ENCODE measurements at places on chromosomes 6 and 20.

DNA sequence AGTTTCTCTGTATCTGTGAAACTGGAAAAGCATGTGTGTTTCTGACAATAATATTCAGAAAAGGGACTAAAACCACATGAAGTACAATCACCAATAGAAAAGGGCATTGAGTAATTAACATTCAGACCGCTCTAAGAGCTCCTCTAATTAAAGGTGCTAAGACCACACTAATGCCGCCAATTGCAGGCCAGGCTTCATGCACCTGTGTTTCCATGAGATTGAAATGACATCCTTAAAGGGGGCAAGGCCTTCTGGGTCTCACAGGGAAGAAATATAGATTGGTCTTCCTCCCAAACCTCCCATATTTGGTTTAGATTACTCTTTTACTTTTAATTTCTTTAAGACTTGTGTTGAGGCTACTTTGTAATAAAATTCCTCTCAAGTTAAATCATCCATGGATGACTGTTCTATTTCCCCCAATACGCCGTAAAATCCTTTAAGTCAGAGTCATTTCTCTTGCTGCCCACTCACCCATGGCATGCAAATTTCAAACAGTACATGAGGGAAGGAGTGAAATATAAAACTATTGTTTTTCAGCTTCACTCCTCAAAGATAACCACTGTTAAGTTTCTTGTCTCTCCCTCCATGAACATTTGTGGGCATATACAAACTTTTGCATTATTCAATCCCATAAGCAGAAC, 110.6 kb downstream of the UBE3D start:
- DNase-seq = no peak

DNA sequence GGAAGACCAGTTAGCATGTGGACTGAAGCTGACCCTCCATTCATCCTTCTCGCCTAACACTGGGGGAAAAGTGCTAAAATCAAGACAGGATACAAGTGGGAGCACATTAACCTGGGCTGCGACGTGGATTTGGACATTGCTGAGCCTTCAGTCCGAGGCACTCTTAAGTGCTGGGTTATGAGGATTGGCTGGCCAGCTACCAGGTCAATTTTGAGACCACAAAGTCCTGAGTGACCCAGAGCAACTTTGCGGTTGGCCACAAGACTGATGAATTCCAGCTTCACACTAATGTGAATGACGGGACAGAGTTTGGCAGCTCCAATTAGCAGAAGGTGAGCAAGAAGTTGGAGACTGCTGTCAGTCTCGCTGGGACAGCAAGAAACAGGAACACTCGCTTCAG, 20.7 kb downstream of the FUCA2 start:
- no peak for DNase-seq

- no peak for DNase-seq
These were observed 32.2 kb upstream of the CHD6 start for GRCh38 chr20:41650231-41650948.

DNA sequence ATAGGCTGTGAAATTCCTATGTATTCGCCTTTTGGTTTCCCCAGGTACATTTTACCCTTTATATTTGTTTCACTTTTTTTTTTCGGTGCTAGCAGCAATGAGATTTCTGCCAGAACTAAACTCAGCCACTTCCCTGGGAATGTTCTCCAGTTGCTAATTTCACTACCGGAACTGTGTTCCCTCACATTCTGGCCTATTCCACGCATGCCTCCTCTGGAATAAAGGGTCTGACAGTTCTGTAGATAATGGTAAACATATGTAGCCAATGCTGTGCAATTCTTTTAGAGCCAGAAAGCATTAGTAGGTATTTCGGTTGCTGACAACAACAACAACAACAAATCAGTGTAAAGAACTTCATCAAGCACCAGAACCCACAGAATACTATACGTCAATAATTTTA, 96.1 kb upstream of the TBX18 start:
- no peak for DNase-seq

GRCh38 chr6:76230711-76231110, 158.2 kb upstream of the IMPG1 start:
- DNase-seq = no peak

GRCh38 chr20:46359233-46359751, 47.1 kb downstream of the ELMO2 start:
- DNase-seq = no peak

DNA sequence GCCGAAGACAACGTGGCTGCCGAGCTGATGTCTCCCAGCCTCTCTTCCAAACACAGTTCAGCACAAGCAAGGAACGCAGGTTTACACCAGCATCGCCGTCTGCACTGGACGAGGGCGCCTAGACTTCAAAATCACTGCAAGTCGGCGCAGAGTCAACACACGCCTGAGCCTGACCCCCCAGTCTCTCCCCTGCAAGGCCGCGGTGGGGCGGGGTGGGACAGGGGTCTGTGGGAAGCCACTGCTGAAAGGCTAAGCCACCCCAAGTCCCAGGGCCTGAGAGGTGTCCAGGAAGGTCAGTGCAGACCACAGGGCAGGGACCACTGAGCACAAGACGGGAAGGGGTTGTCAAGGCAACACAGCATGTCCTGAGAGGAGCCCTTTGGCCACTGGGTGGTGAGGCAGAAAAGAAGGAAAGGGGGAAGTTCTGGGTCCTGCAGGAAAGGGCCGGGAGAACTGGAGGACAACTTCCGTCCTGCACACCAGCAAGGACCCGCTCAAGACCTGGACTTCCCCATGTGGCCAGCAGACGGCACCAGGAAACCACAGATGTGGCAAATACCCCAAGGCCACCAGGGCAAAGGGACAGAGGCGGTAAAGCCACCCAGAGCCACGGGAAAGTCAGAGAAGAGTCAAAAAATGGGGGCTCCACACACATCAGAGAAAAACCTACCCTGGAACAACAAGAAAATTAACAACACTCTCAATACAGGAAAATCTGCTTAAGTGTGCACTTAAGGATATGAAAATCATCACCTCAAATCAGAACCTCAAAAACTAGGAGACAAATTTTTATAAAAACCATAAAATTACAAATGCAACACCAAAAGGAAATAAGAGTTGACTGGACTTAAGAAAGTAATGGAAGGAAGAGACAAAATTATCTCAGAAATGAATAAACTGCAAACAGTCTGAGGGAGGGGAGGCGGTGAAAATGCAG, 84.8 kb downstream of the TAF4 start:
- no peak for DNase-seq

DNA sequence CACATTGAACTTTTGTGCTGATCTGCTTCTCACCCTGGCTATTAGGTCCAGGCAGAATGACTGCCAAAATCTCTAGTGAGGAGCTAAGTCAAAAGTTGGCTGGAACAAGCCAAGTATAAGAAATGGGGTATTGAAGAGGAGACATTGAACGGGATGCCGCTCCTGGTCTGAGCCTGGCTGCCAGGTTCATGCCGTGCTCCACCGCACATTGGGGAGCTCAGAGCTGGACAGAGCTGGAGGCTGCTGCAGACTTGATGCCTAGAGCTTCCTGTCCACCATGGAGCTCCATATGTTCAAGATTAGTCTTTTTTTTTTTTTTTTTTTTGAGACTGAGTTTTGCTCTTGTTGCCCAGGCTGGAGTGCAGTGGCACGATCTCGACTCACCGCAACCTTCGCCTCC, 4.1 kb upstream of the IFT52 start:
- DNase-seq = no peak

DNA sequence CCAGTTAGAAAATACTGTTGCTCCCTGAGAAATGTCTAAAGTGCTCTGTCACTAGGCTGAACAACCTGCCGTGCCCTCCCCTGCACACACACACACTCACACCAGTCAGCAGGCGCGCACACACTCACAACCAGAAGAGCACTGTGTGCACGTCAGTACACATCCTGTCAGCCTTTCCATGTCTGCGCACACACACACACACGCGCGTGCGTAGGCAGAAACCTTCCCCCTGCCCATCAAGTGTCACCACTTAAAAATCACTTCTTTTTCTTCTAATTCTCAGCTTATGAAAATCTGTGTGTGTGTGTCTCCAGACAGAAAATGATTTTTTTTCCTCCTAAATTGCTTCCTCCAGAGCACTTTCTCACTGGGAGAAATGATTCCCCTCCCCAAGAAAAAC, 100.3 kb downstream of the EDN3 start:
- DNase-seq = no peak

All from tibial nerve (tissue), 4 donors.